ENCODE measurements at places on chromosomes 7 and 10. TPM values are rescaled to one million over a fixed set of nuclear protein-coding genes. Genes with fewer than 3 reads are reported as not detected.
A peak's percentile ranks its signal among the peaks of the same experiment; 100 is the strongest.

TMEM140 gene
- 0.10 TPM for polyA plus RNA-seq

DNA sequence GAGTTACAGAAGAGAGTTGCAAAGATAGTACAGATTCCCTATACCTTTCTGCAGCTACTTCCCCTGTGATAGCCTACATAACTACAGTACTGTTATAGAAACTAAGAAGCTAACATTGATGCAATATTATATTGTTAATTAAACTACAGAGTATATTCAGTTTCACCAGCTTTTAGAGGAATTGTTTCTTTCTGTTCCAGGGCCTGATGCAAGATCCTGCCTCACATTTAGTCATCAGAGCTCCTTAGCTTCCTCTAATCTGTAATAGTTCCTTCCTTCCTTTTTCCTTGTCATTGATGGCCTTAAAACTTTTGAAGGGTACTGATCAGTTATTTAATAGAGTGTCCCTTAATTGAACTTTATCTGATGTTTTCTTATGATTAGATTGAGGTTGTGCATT, 56.8 kb downstream of the SDHAF3 start:
- DNase-seq, result no peak

TMEM72 gene
- polyA plus RNA-seq, result not detected

GRCh38 chr7:27143023-27143949, at the start of gene HOXA5:
HOXA5 (minus strand) TSS chr7:27143681; CDS start chr7:27143607, 74 bp downstream.
- DNase-seq, result peak; percentile 92

DNA sequence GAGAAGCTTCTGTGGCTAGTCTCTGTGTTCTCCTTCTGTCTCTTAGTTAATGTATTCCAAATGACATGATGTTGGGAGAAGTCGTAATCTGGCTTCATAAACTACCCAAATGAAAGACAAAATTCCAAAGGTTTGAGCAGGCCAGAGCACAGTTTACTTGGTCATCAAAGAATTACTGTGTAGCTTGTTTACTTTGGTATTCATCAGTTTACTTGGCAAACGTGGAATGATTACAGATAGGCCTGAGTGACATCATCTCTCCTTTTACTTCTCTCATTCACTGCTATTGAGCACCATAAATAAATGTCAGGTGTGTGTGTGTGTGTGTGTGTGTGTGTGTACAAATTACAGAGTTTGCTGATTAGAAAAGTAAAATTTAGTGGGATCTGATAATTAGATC, 327.3 kb downstream of the PHTF2 start:
- DNase-seq, result no peak

- DNase-seq, result no peak
Measured at GRCh38 chr7:151757274-151757673, 119.6 kb downstream of the PRKAG2 start.

DNA sequence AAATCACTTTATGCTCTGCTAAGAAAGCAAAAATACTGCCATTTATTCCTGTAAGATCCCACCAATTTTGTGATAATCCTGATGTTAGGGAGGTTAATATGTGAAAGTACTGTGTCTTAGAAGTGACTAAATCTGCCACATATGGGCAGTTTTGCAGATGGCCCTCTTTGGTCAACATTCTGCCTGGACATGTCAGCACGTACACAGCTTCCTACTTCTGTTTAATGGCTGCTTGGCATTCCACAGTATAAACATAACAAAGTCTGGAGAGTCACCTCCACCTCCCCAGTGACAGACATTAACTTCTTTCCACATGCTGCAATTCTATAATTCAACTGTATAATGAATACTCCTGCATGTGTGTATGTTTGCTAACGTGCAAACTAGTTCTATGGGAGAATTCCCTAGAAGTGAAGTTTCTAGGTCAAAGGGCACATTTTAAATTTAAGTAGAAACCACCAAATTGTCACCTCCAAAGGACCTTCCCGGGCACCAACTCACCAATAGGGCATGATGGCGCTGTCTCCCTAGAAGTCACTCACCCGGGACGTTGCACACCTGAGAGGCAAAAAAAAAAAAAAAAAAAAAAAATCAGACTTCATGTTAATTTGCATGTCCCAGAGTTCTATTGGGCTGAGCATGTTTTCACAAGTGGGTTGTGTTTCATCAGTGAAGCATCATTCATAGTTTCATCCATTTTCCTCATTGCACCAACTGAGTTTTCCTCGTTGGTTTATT, 38.9 kb downstream of the MKI67 start:
- DNase-seq, result no peak

Measured in SK-N-SH (cell line).